Right hindlimb (tissue), 1 donor: ENCODE measurements at places on chromosomes 2 and 18.

GRCh38 chr2:223613017-223613950 is 11.1 kb upstream of the SCG2 start:
- peak; percentile 80 for DNase-seq

DNA sequence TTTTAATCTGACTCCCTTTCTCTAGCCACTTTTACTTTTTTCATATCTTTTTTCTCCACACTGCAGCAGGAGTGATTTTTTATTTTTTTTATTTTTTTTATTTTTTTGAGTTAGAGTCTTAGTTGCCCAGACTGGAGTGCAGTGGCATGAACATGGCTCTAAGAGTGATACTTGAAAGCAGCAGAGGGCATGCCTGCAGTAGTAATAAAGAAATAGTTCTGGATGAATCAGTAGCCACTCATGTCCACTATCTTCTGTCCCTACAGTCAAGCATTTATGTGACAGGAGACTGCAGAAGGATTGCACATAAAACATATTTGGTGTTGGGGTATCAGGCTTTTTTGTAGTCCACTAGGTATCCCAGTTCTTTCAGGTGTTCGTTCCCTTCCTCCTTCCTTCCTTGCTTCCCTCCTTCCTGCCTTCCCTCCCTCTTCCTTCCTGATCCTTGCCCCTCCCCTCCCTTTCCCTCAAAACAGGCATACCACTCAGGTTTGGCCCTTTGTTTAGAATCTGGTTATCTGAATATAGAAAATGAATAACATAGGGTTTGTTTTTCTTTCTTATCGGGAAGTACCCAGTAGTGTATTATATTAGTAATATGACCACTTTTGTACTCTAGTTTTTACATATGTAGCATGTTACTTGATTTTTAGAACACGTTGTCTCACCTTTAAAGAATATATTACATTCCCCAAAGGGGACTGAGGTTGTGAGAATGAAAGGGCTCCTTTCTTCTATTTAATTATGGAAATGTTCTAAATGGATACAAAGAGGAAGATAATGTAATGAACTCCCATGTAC is 23.5 kb downstream of the MIB1 start:
- DNase-seq = no peak

DNA sequence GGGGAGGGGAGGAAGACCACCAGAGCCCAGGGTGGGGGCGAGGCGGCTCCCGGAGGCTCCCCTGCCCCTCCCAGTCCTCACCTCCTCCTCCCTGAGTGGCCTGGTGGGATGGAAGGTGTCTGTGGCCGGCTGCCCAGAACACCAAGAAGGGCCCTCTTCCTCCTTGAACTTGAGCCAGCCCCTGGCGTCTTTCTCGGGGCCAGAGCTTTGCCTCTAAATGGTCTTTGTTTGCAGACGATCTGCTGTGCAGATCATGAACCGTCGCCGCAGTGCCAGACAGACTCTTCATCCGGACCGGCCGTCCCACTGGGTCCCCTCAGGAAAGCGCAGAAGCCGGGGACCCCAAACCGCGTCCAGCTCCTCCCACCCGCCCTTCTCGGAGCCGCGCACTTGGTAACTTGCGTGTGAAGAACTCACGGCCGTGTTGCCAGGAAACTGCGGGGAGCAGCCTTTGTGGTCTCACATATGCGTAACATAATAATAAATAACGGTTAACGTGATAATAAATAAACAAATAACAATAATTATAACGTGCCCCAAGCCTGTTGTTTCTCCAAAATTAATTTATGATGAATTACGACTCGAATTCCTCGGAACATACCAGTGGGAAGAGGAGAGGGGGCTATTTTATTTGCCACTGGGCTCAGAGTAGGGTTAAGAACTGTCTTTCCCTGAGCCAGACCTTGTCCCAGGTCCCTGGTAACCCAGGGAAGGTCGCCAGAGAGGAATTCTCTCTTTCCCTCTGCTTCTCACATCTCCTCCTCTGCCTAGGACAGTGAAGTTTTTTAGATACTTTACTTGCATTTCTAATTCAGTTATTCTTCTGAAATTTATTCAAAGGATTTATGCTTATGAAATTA is 41.0 kb downstream of the PTGR3 start:
- DNase-seq = no peak

DNA sequence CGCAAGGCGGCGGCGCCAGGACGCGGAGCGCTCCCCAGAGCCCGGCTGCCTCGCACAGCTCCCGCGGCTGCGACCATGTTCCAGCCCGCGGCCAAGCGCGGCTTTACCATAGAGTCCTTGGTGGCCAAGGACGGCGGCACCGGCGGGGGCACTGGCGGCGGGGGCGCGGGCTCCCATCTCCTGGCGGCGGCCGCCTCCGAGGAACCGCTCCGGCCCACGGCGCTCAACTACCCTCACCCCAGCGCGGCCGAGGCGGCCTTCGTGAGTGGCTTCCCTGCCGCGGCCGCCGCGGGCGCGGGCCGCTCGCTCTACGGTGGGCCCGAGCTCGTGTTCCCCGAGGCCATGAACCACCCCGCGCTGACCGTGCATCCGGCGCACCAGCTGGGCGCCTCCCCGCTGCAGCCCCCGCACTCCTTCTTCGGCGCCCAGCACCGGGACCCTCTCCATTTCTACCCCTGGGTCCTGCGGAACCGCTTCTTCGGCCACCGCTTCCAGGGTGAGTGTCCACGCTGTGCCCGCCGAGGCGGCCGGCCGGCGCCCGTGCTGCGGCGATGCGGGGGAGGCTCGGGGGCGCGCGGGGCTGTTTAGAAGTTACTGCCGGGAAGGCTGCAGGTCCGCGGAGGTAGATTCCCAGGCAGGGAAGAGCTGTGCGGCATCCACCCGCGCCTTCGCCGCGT is 696 bp downstream of the EMX1 start:
- no peak for DNase-seq

DNA sequence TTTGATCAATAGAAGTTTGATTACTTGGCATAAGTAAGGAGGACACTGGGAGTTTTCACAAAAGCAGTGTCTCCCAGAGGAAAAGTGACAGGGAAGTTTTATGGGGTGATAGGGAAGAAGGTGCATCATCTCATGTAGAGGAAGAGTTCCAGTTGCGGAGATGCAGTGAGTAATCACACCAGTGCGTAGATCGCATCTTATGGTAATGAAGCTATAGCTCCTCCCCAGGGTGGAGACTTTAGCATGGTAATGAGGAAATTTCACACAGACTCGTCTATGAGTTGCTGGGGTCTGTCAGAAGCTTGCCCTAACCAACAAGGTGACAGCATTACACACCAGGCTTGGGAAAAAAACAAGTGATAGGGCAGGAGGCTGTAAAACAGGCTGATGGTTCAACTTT is 49.0 kb downstream of the KYNU start:
- no peak for DNase-seq
